Transverse colon (tissue), 4 donors: ENCODE measurements at places on chromosomes 3 and 15. TPM values are rescaled to one million over a fixed set of nuclear protein-coding genes. Genes with fewer than 3 reads are reported as not detected.

The ITGA11 gene
- 1.8 TPM for total RNA-seq

GRCh38 chr3:60839246-60839645, 412.0 kb downstream of the FHIT start:
- H3K4me3 ChIP-seq: no peak overlapping the region
- H3K4me1 ChIP-seq: no peaks in the 10 kb centered on the region
- no peak overlapping the region for H3K27ac ChIP-seq

The BFSP2 gene
- not detected for total RNA-seq

The CD86 gene
- 4.6 TPM for total RNA-seq

GRCh38 chr3:123759311-123759710, 124.8 kb downstream of the MYLK start:
- H3K36me3 ChIP-seq: no peaks in the 10 kb centered on the region
- H3K27ac ChIP-seq: no peak overlapping the region
- no peaks in the 10 kb centered on the region for H3K27me3 ChIP-seq
- H3K4me3 ChIP-seq: no peak overlapping the region

DNA sequence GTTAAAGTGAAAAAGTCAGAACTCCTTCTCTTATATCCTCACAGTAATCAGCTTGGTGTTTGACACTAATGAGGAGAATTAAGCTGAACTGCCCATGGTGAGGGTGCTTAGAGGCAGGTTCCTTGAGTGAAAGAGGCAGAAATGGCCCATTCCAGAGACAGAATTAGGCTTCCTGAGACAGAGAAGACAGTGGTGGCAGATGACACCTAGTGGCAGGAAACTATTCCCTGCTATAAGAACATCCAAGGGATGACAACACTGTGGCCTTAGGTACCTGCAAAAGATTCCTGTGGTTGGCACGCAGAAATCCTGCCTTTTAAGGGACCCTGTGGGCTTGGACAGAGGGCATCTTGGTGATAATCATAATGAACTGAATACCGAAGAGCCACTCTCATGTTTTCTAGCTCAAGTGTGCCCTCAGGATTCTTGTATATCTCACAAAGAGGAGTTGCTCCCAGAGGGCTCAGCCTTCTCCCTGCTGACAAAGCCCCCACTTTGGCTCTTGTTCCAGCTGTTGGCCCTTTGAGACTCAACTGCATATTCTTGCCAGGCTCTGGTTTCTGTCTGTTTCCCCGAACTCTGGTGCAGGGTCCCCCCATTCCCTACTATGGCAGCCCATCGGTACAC, 56.0 kb downstream of the KBTBD12 start:
- H3K27me3 ChIP-seq: peaks cover 11% of the 10 kb centered on the region
- no peak overlapping the region for H3K27ac ChIP-seq
- H3K4me1 ChIP-seq: no peaks in the 10 kb centered on the region

The VWA5B2 gene
- total RNA-seq: 5.0 TPM

The ROBO2 gene
- 0.41 TPM for total RNA-seq

- H3K27me3 ChIP-seq: no peaks in the 10 kb centered on the region
- DNase-seq: peak; percentile 91
- no peaks in the 10 kb centered on the region for H3K36me3 ChIP-seq
- H3K4me1 ChIP-seq: peaks cover 62% of the 10 kb centered on the region
These were observed 1.3 kb downstream of the ARL6IP5 start for GRCh38 chr3:69085833-69086722.

The SNX22 gene
- total RNA-seq: 3.7 TPM

DNA sequence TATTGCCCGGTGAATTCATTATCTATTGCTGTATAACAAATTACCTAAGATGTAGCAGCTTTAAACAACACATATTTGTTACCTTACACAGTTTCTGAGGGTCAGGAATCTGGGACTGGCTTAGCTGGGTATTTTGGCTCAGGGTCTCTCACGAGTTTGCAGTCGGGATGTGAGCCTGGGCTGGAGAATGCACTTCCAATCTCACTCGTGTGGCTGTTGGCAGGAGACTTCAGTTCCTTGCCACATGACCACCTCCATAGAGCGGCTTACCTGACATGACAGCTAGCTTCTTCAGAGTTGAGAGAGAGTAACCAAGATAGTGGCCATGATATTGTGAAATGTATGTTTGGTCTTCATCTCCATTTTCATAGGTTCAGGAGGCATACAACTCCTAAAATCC, 18.4 kb upstream of the MITF start:
- H3K36me3 ChIP-seq: no peaks in the 10 kb centered on the region
- no peaks in the 10 kb centered on the region for H3K4me1 ChIP-seq
- H3K4me3 ChIP-seq: no peak overlapping the region
- no peak overlapping the region for H3K27ac ChIP-seq
- DNase-seq: no peak
- H3K27me3 ChIP-seq: no peaks in the 10 kb centered on the region

The C3orf85 gene
- 29.5 TPM for total RNA-seq

DNA sequence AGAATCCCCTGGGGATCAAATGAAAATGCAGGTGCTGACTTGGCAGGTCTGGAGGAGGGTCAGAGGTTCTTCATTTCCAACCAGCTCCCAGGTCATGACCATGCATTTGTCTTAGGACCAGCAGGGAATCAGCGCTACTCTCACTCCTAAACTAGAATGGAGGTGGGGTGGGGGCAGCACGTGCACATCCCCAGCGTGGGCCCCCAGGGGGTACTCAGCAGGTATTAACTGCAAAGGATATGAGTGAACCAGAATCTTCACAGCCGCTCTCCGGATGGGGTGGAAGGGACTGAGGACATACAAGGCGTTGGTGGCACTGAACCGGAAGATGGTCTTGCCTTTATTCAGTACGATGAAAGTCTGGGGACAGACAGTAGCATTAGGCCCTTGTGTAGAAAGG, 19.4 kb downstream of the SCN5A start:
- DNase-seq: no peak
- H3K27ac ChIP-seq: no peak overlapping the region
- no peaks in the 10 kb centered on the region for H3K27me3 ChIP-seq

DNA sequence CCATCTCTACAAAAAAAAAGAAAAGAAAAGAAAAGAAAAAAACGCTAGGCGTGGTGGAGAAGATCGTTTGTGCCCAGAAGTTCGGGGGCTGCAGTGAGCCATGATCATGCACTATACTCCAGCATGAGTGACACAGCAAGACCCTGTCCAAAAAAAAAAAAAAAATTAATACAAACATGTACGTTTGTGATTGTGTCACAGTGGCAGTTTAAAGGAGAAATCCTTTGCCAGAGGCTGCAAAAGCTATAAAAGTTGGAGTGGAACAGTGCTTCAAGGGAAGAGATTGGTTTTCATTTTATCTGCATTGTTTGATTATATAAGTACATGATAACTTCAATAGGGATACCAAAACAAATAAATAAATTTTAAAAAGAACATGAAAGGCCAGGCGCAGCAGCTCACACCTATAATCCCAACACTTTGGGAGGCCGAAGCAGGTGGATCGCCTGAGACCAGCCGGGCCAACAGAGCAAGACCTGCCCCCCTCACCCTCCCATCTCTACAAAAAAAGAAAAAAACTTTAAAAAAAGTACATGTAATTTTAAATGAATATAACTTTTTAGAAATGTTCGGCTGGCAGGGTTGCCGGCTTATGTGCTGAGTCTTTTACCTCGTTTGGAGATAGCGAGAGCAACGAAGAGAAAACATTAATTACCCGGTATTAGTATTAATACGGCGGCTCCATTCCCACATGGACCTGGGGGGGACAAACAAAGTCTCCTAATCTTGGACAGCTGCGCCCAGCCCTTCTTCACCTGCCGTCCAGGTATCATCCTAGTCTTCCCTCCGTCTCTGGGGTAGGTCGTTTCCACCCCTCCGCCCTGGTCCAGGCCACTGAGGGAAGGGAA, 573 bp upstream of the DIS3L start:
- peak overlapping the region; percentile 97 for H3K27ac ChIP-seq
- H3K27me3 ChIP-seq: no peaks in the 10 kb centered on the region
- H3K4me1 ChIP-seq: peaks cover 32% of the 10 kb centered on the region
- no peaks in the 10 kb centered on the region for H3K36me3 ChIP-seq

- H3K27me3 ChIP-seq: no peaks in the 10 kb centered on the region
- peak; percentile 81 for DNase-seq
- no peaks in the 10 kb centered on the region for H3K36me3 ChIP-seq
- peak within 1 kb of the TSS; percentile 74 for H3K27ac ChIP-seq
These were observed at the start of gene ST6GAL1 for GRCh38 chr3:186930143-186930640. ST6GAL1 (plus strand) TSS chr3:186930526; CDS start chr3:187042704, 112,178 bp downstream.

DNA sequence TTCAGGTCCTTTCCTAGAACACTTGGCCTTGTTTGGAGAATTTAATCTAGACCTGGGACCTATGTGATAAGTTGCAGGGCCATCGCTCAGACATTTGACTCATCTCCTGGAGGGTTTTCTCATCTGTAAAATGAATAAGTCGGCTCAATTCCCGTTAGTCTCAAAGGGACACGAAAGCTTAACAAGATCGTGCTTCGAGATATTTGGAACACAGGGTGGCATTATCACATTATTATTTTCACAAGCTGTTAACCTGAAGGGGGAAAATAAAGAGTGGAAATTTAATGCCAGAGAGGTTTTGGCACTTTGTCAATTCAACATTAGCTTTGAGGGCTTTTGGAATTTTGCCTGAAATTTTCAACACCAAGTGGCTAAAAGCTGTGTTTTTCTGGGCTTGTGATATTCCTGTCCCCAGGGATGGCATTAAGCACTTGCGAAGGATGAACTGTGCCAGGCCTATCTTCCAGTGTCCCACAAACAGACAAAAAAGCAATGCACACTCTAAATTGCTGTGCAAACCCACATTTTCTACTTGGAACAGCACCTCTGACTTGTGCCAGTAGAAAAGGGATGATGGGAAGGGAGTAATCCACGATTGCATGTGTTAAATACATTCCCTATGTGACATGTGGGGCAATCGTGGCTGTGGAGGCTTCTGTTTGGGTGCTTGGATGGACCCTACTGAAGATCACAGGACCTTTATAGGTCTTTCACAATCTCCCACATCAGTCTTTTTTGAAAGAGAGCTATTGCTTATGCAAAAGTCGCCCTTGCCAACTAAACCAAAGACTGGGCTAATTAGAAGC, 478.7 kb downstream of the MFSD1 start:
- no peak overlapping the region for H3K4me3 ChIP-seq
- DNase-seq: no peak
- no peaks in the 10 kb centered on the region for H3K27me3 ChIP-seq
- no peaks in the 10 kb centered on the region for H3K4me1 ChIP-seq
- no peaks in the 10 kb centered on the region for H3K36me3 ChIP-seq

GRCh38 chr3:37811625-37812498, 49.8 kb upstream of the CTDSPL start:
- H3K4me3 ChIP-seq: no peak overlapping the region
- peak overlapping the region; percentile 50 for H3K27ac ChIP-seq
- H3K4me1 ChIP-seq: peaks cover 16% of the 10 kb centered on the region
- no peaks in the 10 kb centered on the region for H3K27me3 ChIP-seq
- no peak for DNase-seq

The KNG1 gene
- 1.6 TPM for total RNA-seq

The GADL1 gene
- total RNA-seq: not detected

GRCh38 chr3:141412936-141413354, 44.6 kb downstream of the ZBTB38 start:
- peak overlapping the region; percentile 24 for H3K4me3 ChIP-seq
- H3K36me3 ChIP-seq: no peaks in the 10 kb centered on the region
- peak overlapping the region; percentile 99 for H3K27ac ChIP-seq
- no peaks in the 10 kb centered on the region for H3K27me3 ChIP-seq
- peak; percentile 76 for DNase-seq
- peaks cover 67% of the 10 kb centered on the region for H3K4me1 ChIP-seq

The ITIH3 gene
- not detected for total RNA-seq

The CLK3 gene
- total RNA-seq: 245 TPM

The SEMA4B gene
- 136 TPM for total RNA-seq

DNA sequence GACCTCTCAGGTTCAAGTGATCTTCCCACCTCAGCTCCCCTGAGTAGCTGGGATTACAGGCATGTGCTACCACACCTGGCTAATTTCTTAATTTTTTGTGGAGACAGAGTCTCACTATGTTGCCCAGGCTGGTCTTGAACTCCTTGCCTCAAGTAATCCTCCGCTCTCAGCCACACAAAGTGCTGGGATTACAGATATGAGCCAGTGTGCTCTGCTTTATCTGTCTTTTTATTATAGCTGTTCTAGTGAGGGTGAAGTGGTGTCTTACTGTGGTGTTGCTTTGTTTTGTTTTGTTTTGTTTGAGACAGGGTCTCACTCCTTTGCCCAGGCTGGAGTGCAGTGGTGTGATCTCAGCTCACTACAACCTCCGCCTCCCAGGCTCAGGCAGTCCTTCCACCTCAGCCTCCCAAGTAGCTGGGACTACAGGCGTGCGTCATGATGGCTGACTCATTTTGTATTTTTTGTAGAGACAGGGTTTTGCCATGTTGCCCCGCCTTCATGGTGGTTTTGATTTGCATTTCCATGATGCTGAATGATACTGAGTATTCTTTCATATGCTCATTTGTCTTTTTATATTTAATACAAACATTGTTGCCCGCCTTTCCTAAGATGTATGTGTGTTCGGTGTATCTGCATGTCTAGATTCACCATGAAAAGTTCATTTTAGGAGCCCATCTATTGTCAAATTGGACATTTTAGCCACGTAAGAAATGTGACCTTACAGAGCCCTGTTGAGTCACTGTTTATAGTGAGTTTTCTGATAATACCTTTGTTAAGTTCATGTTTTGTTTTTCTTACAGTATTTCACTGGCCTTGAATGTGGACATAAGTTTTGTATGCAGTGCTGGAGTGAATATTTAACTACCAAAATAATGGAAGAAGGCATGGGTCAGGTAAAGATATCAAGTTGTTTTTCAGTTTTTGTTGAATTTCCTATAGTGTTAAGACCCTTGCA, 80.6 kb downstream of the ARIH1 start:
- no peak overlapping the region for H3K4me3 ChIP-seq
- H3K27me3 ChIP-seq: no peaks in the 10 kb centered on the region
- no peaks in the 10 kb centered on the region for H3K4me1 ChIP-seq
- no peak overlapping the region for H3K27ac ChIP-seq
- no peak for DNase-seq

DNA sequence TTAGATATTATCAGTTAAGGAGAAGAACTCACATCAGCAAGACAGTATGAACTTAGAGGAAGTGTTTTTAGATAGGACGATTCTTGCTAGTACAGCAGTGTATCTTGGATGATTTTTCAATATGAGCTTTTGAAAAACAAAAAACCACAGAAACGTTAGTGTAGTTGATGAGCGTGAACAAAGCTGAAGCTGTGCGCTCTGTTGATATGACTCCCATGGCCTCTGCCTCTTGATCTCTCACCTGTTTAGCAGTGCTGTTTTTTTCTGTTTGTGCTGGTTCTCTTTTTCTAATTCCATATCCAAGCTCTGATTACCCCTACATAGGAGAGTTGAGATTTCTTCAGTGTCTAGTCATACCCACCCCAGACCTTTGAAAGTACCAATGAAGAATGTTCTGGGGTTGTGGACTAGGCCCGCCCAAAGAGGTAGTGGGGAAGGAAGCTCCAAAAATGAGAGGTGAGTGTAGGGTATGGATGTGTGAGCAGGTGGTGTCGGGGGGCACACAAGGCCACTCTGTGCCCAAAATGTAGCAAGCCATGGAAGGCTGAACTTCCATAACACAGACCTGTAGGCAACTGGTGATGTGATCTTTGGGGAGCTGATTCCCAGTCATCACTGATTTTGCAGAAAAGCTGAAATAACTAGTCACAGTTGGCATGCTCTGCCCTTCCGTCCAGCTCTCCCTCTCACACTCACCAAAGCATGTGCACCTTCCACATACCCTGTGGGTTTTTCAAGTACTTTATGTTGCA, 20.0 kb upstream of the CMTM7 start:
- no peaks in the 10 kb centered on the region for H3K36me3 ChIP-seq
- DNase-seq: no peak
- no peak overlapping the region for H3K4me3 ChIP-seq

The LRRC58 gene
- 19.3 TPM for total RNA-seq

The CAND2 gene
- 4.1 TPM for total RNA-seq

GRCh38 chr3:55688154-55688553, 201.0 kb upstream of the WNT5A start:
- H3K27me3 ChIP-seq: no peaks in the 10 kb centered on the region
- DNase-seq: no peak
- H3K27ac ChIP-seq: no peak overlapping the region
